Forelimb muscle (tissue), 1 donor: ENCODE measurements at places on chromosomes 5 and 9. TPM values are rescaled to one million over a fixed set of nuclear protein-coding genes. Genes with fewer than 3 reads are reported as not detected.

The PAPPA gene
- 0.49 TPM for polyA plus RNA-seq

The LIFR gene
- polyA plus RNA-seq: 43.1 TPM

The CTNND2 gene
- polyA plus RNA-seq: 0.75 TPM

The AIF1L gene
- 27.8 TPM for polyA plus RNA-seq

The TLR4 gene
- polyA plus RNA-seq: 5.0 TPM

The GADD45G gene
- polyA plus RNA-seq: 7.9 TPM

The COL5A1 gene
- 425 TPM for polyA plus RNA-seq

GRCh38 chr5:6719896-6720560, 6.8 kb downstream of the TENT4A start:
- DNase-seq: no peak

- DNase-seq: no peak
Measured at GRCh38 chr9:114178756-114179450, 23.6 kb downstream of the COL27A1 start.

DNA sequence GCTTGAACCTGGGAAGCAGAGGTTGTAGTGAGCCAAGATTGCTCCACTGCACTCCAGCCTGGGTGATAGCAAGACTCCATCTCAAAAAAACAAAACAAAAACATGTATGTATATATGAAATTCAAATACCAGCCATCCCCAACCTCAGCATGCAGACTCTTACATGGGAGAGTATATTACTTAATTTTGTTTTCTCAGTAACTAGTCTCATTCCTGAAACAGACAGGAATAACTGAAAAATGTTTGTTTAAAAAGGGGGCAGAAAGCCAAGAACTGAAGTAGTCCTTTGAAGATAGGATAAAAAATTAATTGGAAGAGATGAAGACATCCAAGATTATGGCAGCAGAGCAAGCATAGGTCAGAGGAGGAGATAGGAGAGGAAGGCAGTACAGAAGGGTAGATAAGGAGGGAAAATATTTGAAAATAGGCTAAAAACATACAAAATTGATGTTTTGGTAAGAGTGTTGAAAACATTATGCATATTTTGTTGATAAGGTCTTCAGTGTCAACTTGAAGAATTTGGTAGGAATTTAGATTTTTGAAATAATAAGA, 309.9 kb downstream of the MAT2B start:
- no peak for DNase-seq

DNA sequence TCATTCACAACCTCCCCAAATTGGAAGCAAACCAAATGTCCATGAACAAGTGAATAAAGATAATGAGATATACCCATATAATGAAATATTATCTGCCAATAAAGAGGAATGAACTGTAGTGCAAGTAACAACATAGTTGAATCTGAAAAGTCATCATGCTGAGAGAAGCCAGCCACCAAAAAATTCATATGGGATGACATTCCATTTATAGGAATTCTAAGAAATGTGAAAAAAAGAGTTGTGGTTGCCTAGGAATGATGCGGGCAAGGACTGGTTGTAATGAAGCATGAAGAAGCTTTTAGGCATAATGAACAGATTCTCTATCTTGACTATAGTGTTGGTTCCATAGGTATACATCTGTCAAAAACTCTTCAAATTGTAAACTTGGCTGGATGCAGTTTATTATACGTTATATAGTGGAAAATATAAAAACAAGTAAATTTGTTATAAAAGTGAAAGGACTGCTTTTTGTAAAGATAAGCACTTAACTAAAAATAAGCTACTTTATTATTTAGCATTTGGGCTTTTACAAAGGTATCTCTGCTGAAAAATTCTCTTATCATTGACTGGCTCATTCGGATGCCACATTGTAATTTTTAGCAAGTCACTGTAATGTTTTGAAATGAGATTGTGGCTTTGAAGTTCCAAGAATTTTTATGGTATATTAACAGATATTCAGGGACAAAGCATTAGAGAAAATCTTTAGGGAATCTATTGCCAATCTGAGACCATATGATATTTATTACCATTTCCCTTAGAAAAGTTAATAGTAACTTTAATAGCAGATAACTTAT, 21.2 kb upstream of the TTC23L start:
- DNase-seq: no peak

- DNase-seq: no peak
Measured at GRCh38 chr5:81105261-81105877, 127.8 kb upstream of the CKMT2 start.

DNA sequence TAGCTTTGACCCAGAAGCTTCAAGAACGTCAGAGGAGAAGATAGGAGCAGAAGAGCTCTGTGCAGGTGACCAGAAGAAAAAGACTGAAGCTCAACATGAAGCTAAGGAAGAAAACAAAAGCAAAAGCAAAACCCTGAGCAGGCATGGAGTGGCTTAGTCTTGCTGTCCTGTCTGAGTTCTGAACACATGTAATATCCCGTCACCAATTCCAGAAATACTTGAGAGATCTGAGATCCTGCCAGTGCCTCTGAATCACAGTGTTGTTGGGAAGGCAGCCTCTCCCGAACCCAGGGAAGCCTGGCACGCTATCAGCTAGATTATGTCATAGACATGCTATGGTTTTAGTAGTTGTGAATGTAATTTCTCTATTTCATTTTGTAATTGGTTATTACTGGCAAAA, 235.7 kb downstream of the ICE1 start:
- DNase-seq: no peak

- no peak for DNase-seq
Measured at GRCh38 chr9:97311798-97312500, 4.5 kb downstream of the CCDC180 start.

DNA sequence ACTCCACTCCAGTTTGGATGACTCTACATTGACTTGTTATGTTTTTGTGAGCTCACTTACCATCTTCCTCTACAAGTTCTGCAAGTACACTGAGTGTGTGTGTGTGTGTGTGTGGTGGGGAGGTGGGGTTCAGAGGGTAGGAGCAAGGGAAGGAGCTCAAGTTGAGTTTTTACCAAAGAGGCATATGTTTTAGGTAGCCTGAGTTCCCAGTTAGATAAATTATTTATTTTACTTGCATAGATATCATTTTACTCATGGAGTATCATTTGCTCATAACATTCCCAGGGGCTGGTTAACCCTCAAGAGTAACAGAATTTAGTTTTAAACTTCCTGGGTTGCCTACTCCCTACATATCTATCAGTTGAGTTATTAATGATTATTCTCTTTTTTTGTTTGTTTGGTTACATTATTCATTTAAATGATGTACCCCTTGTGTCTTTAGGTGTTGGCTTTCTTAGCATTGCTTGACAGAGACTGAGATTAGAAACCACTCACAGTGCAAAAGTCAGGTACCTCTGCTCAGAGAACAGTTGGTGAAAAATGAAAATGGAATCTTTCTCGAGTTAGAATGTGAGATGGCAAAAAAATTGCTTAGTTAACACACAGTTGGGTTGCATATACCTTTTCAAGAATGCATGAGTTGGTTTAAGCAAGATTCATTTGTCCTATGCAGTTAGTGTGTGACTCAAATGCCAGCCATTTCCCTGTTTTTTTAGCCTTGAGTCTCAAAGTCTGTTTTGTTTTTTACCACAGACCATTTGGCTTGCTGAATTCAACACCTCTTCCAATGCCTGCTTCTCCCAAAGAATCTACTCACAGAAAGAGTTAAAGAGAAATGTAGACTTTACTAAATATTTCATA, 29.2 kb downstream of the TNFSF8 start:
- no peak for DNase-seq

GRCh38 chr5:91494447-91494996, 111.4 kb upstream of the ARRDC3 start:
- DNase-seq: no peak

DNA sequence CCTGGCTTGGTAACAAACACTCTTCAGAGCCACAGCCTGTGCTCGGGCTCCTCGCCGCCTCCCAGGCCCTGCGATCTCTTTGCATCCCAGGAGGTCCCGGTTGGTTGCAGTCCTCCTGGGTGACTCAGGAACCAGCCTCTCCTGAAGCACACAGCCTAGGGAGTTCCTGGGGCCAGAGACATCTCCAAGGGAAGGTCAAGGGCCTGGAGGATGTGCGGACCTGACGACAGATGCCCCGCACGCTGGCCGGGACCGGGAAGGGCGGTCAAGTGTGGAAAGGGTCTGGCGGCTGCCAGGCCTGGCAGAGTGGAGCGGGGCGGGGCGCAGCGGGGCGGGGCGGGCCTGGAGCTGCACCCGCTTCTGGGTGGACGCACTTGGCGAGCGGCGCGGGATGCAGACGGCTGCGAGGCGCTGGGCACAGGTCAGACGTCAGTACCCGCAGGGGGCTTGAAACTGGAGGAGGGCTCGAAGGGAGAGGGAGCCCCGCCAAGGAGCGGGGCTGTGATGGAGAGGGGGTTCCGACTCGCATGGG, 45.0 kb upstream of the PRSS3 start:
- DNase-seq: no peak

DNA sequence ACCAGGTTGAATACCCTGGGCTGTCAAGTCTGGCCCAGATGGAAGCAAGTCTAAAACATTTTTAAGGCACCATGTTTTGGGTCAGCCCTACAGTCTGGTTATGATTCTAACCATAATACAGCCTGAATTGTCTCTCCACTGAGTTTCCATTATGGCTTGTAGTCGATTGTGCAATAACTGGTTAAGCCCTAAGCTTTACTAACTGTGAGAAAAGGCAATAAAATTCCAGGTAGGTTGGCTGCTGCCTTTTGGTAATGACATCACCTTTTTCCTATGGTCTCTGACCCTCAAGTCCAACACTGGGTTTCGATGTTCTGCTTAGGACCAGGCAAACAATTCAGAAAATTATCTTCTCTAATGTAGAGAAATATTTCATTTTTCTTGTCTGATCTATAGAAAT, 243.3 kb downstream of the ACTL7B start:
- DNase-seq: no peak

DNA sequence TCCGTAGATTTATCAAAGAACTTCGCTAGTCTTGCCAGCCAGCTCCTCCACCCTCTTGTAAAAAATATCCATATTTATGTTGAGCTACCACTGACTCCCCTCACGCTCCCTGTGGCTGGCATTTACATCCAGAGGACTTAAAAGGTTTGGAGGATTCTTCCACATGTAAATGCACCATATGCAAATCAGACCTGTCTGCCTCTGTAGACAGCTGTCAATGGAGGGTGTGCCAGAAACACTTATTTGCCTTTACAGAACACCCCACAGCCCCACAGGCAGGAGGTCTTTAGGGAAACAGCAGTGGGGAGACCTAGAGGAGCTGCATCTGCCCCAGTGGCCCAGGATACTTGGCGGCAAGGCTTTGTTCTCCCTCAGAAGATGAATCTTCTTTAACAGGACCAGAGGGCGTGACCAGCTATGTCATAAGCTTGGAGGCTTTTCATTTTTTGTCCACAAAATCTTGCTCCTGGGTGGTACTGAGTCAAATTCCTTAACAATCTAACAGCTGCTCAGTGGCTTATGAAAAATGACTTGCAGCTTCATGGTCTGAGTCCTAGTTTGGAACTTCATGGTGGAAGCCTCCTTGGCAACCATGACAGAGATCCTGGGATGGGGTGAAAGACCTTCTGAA, 535.8 kb downstream of the EBF1 start:
- DNase-seq: no peak

DNA sequence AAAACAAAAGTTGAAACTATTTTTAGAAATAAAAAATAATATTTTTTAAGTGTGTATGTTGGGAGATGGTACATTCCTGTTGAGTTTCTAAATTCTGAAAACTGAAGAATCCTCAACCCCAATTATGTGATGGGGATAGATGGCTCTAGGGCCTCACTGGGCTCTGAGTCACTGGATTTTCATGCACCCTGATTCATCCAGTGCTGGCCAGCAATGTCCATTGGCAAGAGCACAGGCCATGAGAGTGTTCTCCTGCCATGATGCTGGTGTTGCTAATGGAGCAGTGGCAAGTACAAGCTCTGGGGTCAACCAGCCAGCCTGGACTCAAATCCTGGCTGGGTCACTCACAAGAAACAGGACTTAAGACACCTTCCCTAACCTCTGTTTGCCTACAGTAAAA, 23.3 kb downstream of the SMIM23 start:
- no peak for DNase-seq

DNA sequence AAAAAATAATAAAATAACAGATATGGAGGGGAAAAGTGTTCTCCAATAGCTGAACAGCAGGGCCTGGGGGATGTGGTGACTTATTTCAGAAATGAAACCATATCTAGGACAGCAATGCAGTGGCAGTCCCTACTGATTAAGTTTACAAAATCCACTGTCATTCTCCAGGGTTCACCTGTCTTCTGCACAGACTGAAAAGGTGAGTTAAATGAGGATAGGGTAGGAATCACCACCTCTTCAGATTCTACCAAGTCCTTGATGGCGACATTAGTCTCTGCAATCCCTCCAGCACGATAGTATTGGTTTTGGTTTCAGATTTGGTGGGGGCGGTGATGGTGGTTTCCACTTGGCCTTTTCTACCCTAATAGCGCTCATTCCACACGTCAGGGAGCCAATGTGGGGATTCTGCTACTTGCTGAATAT, 32.3 kb upstream of the NPM1 start:
- no peak for DNase-seq

GRCh38 chr9:27549196-27549755, 19.7 kb upstream of the MOB3B start:
- DNase-seq: no peak

- no peak for DNase-seq
Measured at GRCh38 chr9:131774636-131775035, 34.8 kb upstream of the RAPGEF1 start.

DNA sequence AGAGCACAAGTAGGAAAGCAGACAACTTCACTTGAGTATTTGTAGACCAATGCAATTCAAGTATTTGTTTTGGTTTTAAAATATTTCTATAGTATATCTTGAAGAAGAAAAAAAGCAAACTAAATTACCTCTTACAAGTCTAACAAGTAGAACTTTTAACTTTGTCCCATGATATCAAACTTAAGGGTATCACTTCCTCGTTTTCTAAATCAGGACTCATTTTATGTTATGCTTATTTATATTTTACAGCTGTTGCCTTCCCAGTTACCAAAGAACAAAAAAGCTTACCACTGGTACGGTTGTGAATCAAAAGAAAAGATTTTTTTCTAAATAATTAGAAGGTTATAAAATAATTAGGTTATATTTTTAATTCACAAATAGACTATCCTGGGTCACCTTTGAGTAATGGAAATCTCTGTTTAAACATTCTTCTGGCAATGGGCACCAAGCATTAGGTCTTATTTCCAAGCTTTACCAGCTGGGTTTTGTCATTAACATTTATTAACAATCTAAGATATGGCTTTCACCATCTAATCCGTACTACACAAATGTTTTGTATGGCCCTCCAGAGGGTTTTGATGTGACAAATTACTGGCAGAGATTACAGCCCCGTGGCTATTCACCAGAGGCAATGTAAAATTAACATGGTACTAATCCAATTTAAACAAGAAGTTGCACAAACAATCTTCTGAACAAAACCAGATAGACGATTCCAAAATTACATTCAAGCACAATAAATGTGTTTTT, 63.6 kb downstream of the CEP120 start:
- no peak for DNase-seq

GRCh38 chr9:133430244-133430643, 8.1 kb downstream of the ADAMTS13 start:
- DNase-seq: no peak

DNA sequence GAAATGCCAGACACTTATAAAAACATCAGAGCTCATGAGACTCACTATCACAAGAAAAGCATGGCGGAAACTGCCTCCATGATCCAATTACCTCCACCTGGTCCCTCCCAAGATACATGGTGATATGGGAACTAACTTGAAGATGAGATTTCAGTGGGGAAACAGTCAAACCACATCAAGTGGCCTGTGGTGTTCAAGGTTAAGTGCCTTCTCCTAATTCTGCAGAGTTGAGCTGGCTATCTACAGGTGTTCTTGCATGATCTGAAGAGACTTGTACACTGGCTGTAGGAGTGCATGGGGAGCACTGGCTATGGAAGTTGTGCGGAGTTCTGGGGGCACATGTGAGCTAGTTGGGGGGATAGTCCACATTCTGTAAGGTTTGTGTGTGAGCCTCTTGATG, 34.0 kb upstream of the CKS2 start:
- no peak for DNase-seq
